Activated CD4-positive, alpha-beta T cell treated with anti-CD3 and anti-CD28 coated beads, Interleukin-2, amount 10 ng/mL, durations not matched to agents 7 days and 5 days (primary cell): ENCODE measurements at places on chromosomes 1 and 21. TPM values are rescaled to one million over a fixed set of nuclear protein-coding genes. Genes with fewer than 3 reads are reported as not detected.

The GBP6 gene
- 0.31 TPM for total RNA-seq

The VPS72 gene
- total RNA-seq = 79.6 TPM

The PROK1 gene
- not detected for total RNA-seq

- no peaks in the 10 kb centered on the region for H3K4me1 ChIP-seq
- no peaks in the 10 kb centered on the region for H3K27me3 ChIP-seq
- no peak overlapping the region for H3K4me3 ChIP-seq
- no peaks in the 10 kb centered on the region for H3K36me3 ChIP-seq
- DNase-seq = no peak
Measured at GRCh38 chr1:24091971-24092482, 19.9 kb downstream of the MYOM3 start.

DNA sequence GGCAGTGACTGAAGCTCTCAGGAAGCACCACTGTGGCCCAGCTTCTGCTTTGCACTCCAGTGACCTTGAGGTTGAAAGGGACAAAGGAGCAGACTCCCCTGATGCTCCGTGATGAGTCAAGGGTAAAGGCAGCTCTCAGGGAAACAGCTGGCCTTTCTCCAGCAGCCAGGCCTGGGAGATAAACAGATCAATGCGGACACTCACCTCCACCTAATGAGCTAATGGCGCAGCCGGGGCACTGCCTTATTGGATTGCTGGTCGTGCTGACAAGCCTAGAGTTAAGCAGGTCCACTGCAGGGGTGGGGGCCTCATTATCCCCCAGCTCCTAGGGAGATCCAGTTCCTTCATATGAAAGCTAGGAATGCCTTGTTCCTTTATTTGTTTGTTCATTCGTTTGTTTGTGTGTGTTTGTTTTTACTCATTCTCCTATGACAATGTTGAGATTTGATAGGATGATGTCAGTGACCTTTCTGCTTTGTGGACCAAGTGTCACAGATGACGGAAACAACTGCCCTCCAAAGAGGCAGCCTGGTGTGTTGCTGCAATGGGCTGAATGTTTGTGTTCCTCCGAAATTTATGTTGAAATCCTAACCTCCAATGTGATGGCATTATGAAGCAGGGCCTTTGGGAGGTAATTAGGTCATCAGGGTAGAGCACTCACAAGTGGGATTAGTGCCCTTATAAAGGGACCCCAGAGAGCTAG lies 141.4 kb upstream of the BEND5 start:
- H3K4me1 ChIP-seq = no peaks in the 10 kb centered on the region
- DNase-seq = no peak
- H3K36me3 ChIP-seq = no peaks in the 10 kb centered on the region
- H3K4me3 ChIP-seq = no peak overlapping the region
- H3K27me3 ChIP-seq = no peaks in the 10 kb centered on the region
- H3K27ac ChIP-seq = no peak overlapping the region

GRCh38 chr1:193311226-193311948 lies 125.0 kb upstream of the B3GALT2 start:
- DNase-seq = no peak
- peaks cover 1% of the 10 kb centered on the region for H3K27me3 ChIP-seq
- H3K36me3 ChIP-seq = no peaks in the 10 kb centered on the region
- peak overlapping the region; percentile 54 for H3K27ac ChIP-seq

DNA sequence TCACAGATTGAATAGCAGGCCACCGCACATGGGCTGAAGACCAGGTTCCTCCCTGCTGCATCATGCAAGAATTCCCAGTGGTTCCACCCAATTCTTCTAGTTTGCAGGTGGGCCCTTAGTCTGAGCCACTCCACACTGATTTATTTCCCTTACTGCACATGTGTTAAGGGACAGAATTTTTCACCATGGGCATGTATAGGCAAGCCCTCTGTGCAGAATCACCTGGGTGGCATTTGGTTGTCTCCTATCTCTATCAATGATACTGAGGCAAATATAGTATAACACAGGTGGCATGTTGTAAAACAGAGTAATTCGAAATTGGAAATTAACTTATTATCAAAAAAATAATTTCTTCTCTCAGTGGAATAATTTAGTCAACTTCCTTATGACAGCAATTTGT lies 1892.4 kb downstream of the NCAM2 start:
- no peak for DNase-seq
- H3K27me3 ChIP-seq = no peaks in the 10 kb centered on the region
- no peak overlapping the region for H3K27ac ChIP-seq
- no peaks in the 10 kb centered on the region for H3K36me3 ChIP-seq

- H3K4me1 ChIP-seq = no peaks in the 10 kb centered on the region
- no peak for DNase-seq
- peaks cover 2% of the 10 kb centered on the region for H3K27me3 ChIP-seq
- no peaks in the 10 kb centered on the region for H3K36me3 ChIP-seq
Measured at GRCh38 chr1:7247791-7248548, 462.7 kb downstream of the CAMTA1 start.
